Stimulated activated CD4-positive, alpha-beta T cell treated with anti-CD3 and anti-CD28 coated beads, TNF-alpha, amount 100 ng/mL, for 24 hours (primary cell): ENCODE measurements at places on chromosomes 2 and 18.

DNA sequence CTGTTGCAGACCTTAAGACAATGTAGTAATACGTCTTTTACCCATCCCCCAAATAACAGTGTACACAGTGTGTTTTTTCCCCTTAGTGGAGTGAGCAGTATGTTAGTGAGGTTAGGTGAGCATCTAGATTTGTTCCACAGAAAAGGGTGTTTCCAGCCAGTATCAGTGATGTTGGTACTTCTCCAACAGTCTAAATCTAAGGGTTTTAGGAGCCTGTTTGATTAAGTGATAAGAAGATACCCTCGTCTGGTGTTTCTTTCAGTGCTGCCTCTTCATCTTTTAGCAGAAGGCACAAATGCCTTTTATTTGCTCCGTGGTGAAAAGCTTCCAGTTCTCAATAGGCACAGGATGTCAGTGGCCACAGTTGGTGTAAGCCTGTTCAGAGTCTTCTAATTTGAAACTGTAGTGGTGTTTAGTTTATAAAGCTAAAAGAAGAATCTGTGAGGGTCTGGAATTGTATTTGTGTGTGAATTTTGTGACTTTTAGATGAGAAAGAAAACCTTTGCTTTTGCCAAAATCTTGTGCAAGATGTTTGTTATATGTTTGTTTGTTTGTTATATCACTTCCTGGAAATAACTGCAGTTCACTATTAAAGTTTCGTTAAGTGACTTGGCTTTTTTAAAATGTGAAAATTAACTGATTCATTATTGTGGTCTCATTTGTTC lies 71.2 kb downstream of the MAP4K4 start:
- no peak for DNase-seq

DNA sequence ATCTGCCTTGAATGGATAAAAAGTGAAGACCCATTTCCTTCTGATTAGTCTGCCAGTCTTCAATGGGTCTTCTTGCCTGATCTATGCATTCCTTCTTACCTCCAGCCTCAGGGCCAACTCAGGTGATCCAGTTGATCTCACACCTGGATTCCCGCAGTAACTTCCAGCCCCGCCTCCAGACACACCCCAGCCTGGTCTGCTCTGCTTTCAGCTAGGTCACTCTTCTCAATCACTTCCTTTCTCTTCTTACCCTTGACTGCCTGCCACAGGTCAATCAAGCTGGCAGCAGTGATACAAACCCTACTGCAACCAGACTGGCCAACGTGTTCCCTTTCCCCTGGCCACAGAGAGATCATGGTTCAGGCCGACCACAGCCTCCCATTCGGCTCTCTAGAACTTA lies 263.6 kb downstream of the ZNF516 start:
- no peak for DNase-seq

DNA sequence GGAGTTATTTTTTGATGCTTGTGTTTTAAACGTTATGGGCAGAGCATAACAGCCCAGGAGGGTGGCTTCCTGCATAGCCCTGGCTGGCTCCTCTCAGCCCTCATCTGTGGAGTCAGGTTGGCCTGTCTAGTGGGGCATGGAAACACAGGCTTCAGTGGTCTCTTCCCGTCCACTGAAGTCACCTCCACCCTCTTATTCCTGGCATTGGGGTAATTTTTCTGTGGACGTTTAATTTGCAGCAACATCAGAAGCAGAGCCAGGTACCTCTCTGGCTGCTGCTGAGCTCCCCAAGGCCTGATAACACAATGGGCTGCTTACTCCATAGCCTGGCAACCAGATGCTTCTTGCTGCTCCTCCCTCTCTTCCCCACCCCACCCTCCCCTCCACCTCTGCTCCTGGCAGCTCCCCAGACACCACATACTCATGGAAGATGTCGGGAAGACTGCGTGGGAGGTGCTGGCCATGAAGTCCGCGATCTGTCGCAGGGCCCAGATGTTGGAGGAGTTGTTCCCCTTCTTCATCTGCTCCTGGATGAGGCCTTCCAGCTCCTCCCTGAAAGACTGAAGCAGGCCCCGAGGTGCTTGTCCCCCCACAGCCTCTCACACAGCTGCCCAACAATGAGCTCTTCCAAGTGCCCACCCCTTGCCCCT lies 64.0 kb downstream of the ADD2 start:
- DNase-seq: no peak

GRCh38 chr2:237132799-237133198 lies 47.1 kb downstream of the COPS8 start:
- DNase-seq: no peak

DNA sequence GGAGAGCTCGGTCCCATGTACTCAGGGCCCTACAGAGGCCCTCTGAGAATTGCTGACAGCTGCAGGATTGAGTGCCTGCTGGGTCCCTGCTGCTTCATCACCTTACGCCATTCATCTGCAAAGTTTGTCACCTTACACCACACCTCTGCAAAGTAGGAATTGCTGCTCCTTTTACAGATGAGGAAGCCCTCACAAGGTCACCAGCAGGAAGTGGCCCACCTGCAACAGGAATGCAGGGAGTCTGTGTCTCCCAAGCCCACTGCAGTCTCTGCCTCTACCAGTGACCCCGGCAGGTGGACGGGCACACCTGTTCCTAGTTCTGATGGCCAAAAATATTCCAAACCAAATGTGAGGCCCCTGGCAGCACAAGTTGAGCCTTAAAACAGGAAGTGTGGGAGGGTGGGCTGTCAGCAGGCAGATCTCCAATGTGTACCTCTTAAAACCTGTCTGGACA lies 441.4 kb downstream of the NBAS start:
- DNase-seq: no peak

- DNase-seq: no peak
These were observed 6.5 kb downstream of the IGFBP5 start for GRCh38 chr2:216688731-216689340.

GRCh38 chr18:63084219-63084618 lies 235.3 kb downstream of the BCL2 start:
- DNase-seq: no peak

GRCh38 chr18:26734760-26735159 lies 130.7 kb downstream of the AQP4 start:
- DNase-seq: no peak

- no peak for DNase-seq
These were observed 170.5 kb downstream of the PHLPP1 start for GRCh38 chr18:62885804-62886203.

DNA sequence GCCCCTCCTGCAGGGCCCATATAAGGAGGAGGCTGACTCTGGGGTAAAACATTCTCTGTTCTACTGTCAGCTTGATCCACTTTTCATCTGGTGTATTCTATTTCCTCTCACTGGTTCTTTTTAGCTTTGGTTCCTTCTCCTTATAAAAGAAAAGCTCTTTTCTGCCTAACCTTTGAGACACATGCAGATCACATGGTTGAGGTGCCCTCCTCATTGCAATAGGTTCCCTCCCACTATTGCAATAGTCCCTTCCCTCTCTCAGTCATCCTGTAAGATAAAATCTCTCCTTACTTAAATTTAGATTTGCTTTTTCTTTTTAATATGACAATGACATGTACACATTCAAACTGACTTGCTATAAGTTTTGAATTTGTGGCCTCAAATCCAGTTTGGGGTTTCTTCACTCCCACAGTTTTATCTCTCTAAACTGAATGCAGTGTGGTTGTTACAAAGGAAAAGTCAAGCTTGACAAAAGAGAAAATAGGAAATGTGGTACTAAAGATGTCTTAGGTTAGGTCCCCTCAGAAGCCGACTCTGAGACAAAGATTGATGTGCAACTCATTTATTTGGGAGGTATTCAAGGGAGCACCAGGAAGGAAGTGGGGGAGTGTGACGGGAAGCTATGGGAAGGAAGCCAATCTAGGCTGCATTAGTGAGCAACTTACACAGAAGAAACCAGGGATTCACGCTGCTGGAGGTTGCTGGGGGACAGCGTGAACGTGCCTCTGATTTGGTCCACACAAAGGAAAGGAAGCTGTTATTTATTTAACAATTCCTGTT lies 127.6 kb upstream of the LINC00305 start:
- DNase-seq: no peak

- no peak for DNase-seq
These were observed 16.2 kb downstream of the CENPO start for GRCh38 chr2:24809316-24810007.

GRCh38 chr2:160664603-160665140 lies 171.1 kb upstream of the RBMS1 start:
- no peak for DNase-seq

- DNase-seq: no peak
These were observed 3.9 kb upstream of the SOS1 start for GRCh38 chr2:39124746-39125057.

DNA sequence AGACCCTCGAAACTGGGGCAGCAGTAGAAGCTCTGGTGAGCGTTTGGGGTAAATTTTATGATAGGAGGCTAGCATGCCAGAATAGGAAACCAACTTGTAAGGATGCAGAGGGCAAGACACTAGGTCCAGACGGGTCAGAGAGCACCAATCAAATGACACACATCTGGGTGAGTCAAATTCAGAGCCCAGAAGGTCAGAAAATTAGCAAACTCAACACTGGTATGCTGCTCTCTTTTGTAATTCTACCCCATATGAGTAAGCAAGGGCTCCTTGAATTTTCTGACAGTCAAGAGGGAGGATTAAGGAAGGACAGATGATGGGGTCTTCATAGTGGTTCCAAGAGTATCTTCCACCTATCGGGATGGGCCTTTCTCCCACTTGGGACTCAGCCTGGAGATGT lies 209.8 kb downstream of the BCL2 start:
- no peak for DNase-seq

- DNase-seq: no peak
These were observed 19.4 kb downstream of the COL4A3 start for GRCh38 chr2:227183657-227184367.

- DNase-seq: no peak
These were observed 1485.1 kb upstream of the TMEFF2 start for GRCh38 chr2:193679847-193680246.

- DNase-seq: no peak
These were observed 70.4 kb downstream of the APLF start for GRCh38 chr2:68537809-68538208.

- no peak for DNase-seq
These were observed 272.8 kb downstream of the RND3 start for GRCh38 chr2:150214626-150215025.

GRCh38 chr18:77042583-77042982 lies 90.0 kb downstream of the MBP start:
- DNase-seq: no peak

DNA sequence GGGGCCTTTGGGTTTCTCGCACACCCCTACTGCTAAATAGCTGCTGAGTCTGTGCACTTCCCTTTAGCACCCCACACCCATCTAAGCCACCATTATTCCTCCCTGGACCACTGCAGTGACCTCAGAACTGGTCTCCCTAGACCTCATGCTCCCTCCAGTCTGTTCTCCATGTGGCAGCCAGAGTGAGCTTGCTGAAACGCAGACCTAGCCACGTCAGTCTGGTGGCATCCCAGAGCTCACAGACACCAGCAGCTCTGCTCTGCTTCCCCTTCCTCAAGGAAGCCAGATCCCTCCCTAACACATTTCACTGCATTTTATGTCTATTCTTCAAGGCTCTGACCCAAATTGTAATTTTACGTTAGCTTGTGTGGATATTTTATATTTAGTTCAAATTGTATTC lies 144.4 kb downstream of the DYSF start:
- DNase-seq: no peak

DNA sequence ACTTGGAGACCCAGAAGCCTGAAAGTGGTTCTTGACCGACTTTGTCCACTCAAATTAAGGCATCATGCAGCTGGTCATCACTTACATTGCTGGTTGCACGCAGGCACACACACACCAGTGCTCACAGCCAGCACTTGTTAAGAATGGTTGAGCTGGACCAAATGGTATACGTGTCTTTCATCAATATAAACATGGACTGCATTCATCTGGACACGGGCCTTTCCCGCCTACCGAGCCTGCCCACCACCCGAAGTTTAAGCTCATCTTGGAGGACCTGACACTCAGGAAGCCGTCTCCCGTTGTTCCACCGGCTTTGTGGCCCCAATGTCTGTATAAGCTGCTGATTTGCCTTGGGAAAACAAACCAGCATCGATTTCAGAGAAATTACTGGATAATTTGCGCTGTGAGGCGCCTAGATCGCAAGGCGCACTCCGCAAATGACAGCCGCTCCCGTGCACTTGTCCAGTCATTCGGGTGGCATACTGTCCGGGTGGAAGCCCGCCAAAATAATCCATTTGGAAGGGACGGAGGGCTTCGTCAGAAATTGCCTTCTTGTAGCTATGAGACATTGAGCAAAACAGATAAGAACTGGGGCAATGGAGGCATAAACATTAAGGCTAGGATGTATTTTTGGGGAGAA lies 40.1 kb upstream of the AKAIN1 start:
- no peak for DNase-seq

DNA sequence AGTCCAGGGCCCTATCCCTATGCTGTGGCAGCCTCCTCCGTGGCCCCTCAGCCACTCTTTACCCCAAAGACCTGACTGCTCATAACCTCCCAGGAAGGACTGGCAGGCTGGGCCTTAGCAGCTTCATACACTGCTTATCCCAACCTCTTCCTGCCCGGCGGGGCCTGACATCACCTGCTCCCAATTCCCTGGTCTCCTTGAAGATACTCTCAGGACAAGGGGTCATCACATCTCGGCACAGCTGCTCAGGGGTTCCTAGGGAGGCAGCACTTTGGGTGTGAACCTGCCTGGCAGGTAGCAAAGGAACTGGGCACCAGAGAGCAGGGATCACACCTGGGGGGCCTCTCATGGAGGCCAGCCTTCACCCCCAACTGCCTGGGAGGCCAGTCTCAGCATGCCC lies 68.5 kb downstream of the PLB1 start:
- DNase-seq: no peak

GRCh38 chr18:70195852-70196434 lies 9.5 kb downstream of the RTTN start:
- no peak for DNase-seq

DNA sequence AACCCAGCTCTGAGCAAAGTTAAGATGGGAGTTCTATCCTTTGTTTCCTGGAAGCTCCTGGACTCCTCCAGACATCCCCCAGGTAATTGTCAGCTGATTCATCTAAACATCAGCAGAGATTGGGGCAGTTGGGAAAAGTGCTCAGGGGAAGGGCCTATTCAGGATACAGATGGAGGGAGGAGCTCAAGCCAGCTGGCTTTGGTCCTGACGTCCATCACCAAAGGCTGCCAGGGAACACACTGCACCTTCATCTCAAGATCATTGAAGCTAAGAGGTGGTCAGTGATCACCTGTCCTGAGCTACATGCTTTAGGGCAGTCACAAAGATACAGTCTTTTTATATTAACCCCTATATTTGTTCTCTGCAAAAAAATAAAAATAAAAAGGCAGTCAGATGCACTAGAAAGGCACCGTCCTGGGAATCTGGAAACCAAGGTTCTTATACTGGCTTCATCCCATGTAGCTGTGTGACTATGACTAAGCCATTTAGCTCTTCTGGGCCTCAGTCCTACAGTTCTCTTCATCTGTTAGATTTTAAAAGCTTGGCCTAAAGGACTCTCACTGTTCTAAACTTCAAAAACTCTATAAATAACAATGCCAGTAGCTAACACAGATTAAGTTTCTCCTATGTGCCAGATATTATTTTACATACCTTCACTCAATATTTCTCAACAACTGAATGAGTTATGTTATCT lies 446.5 kb downstream of the BCL11A start:
- DNase-seq: no peak
